Osteoblast (primary cell): ENCODE measurements at places on chromosomes 3 and 15. TPM values are rescaled to one million over a fixed set of nuclear protein-coding genes. Genes with fewer than 3 reads are reported as not detected.

Gene CA12
- 107 and 114 TPM in 2 replicates for total RNA-seq

Gene ADAMTS7
- 32.4 and 34.0 TPM in 2 replicates for total RNA-seq

Gene SPATA12
- total RNA-seq = not detected in 2 replicates

Gene CXCR6
- total RNA-seq = not detected in 2 replicates

Gene CADPS
- total RNA-seq = 3.2 TPM in 1 of 2 replicates, not detected in the other

Gene PROS1
- total RNA-seq = 87.5 and 97.4 TPM in 2 replicates

Gene IGF1R
- 18.8 and 30.9 TPM in 2 replicates for total RNA-seq

Gene IGSF10
- total RNA-seq = 1.4 and 2.7 TPM in 2 replicates

Gene SPRED1
- total RNA-seq = 32.6 and 32.7 TPM in 2 replicates

Gene CEP19
- 3.6 and 3.8 TPM in 2 replicates for total RNA-seq

Gene ADGRG7
- not detected in 2 replicates for total RNA-seq

Gene TM6SF1
- total RNA-seq = 0.29 and 0.36 TPM in 2 replicates

Gene DUSP7
- 12.7 and 13.8 TPM in 2 replicates for total RNA-seq

Gene RAF1
- 107 and 118 TPM in 2 replicates for total RNA-seq

Gene TTLL13
- under 0.01 TPM in 2 replicates for total RNA-seq

Gene GOLGA8S
- total RNA-seq = under 0.01 TPM in 2 replicates

Gene ALDH1A2
- total RNA-seq = 0.88 and 1.1 TPM in 2 replicates
